ENCODE measurements at places on chromosomes 5 and 9. TPM values are rescaled to one million over a fixed set of nuclear protein-coding genes. Genes with fewer than 3 reads are reported as not detected.

DNA sequence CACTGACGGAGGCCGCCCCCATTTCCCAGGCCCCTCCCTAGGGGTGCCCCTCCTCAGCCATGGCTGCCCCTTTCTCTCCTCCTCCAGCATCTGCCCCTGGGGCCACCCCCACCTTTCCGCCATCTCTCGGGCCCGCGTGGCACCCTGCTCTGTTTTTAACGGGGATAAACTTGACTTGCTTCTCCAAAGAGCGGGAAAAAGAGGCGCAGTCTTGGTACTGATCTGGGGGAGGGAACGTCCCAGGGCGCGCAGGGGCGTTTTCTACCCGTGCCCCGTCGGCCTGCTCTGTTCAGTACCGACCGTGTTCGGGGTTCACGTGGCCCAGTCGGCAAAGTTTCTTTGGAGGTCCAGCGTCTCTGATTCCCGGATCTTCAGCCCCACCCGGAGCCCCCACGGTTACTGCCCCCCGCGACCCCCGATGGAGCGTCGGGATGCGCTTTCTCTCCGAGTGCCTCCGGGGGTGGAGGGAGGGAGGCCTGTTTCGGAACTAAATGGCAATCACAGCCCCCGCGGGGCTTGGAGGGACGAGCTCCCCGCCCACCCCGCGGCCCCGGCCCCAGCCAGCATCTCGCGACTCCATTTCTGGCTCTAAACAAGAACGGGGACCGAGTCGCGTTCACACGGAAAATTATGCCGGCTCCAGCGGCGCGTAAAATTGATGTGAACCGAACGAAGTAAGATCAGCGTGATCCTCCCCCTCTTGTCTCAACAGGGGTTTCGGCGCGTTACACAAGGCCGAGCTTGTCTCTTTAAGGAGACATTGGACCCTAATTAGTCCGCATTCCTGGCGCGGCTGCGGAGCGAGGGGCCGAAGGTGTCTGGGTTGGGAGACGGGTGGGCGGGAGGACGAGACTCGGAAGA is 1.1 kb upstream of the TLE4 start:
- peak; percentile 89 for DNase-seq
- no peaks in the 10 kb centered on the region for H3K27me3 ChIP-seq
- H3K27ac ChIP-seq, result peak overlapping the region; percentile 77
- peaks cover 25% of the 10 kb centered on the region for H3K4me1 ChIP-seq
- H3K36me3 ChIP-seq, result peaks cover 1% of the 10 kb centered on the region
- H3K4me3 ChIP-seq, result no peak overlapping the region

GRCh38 chr9:80926611-80927010 is 762.7 kb downstream of the TLE1 start:
- H3K27me3 ChIP-seq, result no peaks in the 10 kb centered on the region
- H3K4me3 ChIP-seq, result no peak overlapping the region
- H3K27ac ChIP-seq, result no peak overlapping the region
- DNase-seq, result no peak

- no peak for DNase-seq
- H3K27ac ChIP-seq, result peak overlapping the region; percentile 75
- H3K36me3 ChIP-seq, result peaks cover 3% of the 10 kb centered on the region
- H3K4me3 ChIP-seq, result no peak overlapping the region
These were observed 138.9 kb upstream of the PHYKPL start for GRCh38 chr5:178371362-178372111.

DNA sequence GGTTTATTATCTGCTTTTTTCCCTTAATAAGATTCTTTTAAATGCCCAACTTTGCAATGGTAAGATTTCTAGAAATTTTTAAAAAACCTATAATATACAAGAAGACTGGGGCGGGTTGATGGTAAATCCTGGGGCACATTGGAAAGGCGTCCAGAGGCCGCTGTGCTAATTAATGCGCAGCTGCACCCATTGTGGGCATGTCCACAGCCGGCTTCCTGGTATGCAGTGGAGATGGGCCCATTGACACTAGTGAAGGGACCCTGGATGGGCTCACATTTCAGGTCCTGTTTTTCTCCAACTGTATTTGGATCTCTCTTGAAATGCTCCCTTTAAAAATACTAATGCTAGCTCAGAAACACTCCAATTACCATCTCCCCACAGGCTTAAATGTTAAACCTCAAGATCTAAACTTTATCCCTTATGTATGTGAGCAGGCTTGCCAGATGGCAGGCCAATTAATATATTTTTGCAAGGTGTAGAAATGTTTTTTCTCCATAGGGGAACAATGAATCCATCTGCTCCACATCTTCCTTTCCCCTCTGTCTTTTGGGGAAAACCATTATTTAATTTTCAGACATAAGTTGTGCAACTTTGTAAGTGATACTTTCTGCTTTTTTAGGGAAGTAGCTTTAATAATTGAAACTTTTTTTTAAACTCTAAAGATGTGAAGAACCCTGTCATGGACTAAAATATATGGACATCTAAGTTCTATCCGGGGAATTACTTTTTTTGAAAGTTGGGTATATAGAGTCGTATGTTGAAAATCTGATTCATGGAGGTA is 177.3 kb downstream of the CD180 start:
- no peak for DNase-seq
- H3K27me3 ChIP-seq, result no peaks in the 10 kb centered on the region
- no peak overlapping the region for H3K27ac ChIP-seq
- no peak overlapping the region for H3K4me3 ChIP-seq
- H3K4me1 ChIP-seq, result peaks cover 42% of the 10 kb centered on the region
- H3K36me3 ChIP-seq, result no peaks in the 10 kb centered on the region

- no peak overlapping the region for H3K27ac ChIP-seq
- peaks cover 2% of the 10 kb centered on the region for H3K36me3 ChIP-seq
- H3K27me3 ChIP-seq, result no peaks in the 10 kb centered on the region
- H3K4me3 ChIP-seq, result no peak overlapping the region
- peaks cover 7% of the 10 kb centered on the region for H3K4me1 ChIP-seq
- no peak for DNase-seq
These were observed 237.8 kb upstream of the TLE4 start for GRCh38 chr9:79334001-79334400.

DNA sequence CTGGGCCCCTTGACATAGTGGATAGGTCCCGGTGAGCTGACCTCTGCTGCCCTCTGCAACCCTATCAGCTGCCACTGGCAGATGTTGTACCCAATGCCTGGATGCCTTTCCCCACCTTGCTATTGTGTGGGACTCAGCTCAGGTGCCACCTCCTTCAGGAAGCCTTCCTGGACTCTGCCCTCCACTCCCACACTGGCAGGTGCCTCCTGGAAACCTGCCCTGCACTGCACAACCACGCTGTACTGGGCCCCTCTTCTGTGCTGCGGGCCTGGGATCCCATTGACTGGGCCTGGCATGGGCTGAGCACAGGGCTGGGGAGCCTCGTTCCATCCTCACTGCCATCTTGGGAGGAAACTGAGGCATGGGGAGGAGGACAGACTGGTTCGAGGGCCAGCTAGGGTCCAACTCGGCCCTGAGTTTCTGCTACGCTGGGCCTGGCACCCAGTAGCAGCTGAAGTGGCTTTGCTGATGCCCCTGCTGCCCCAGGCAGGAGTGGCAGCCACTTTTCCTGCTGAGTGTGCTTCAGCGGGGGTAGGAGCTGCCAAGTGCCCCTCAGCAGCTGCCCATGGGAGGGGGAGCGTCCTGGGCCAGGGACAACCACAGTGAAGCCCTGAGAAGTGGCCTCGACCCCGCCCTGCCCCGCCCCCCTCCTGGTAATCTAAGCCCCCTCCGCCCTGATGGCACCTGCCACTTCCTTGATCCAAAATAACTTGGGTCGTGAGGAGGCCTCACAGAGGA is 1.3 kb downstream of the AK1 start:
- H3K4me3 ChIP-seq, result peak overlapping the region; percentile 80
- peaks cover 38% of the 10 kb centered on the region for H3K4me1 ChIP-seq
- DNase-seq, result no peak
- H3K27me3 ChIP-seq, result no peaks in the 10 kb centered on the region
- peak overlapping the region; percentile 17 for H3K27ac ChIP-seq

DNA sequence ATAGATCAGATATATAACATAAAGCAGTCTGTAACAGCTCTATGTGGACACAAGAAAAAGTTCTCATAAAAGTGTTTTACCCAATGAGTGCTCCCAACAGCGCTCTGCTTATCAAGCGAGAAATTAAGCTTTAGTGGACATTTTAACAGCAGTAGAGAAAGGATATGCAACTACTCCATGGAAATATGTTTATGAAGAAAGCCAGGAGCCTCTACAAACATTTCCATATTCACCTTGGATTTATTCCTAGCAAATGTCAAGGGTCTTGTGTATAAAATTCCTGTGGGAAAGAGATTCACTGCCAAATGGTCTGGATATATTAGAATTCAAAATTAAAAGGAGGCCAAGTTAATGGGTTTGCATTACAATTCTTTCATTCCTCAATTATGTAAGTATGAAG is 66.5 kb downstream of the DTWD2 start:
- H3K27me3 ChIP-seq, result no peaks in the 10 kb centered on the region
- no peak overlapping the region for H3K4me3 ChIP-seq
- no peak for DNase-seq
- H3K27ac ChIP-seq, result no peak overlapping the region
- peaks cover 3% of the 10 kb centered on the region for H3K36me3 ChIP-seq
- H3K4me1 ChIP-seq, result peaks cover 11% of the 10 kb centered on the region

DNA sequence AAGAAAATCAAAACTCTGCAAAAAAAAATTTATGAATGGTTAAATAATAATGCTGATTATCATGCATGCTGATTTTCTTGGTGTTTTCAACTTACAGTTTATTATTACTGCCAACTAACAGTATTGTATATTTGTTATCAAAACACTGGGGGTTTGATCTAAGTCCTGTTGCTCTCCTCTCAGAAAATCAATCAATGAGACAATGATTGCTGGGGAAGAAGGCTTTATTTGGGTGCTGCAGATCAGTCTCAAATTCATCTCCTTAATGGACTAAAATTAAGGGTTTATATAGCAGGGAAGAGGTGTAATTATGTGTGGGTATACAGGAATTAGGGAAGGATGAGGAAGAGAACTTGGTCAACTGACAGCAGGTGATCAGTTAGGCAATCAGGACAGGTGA is 565.5 kb upstream of the CDH6 start:
- H3K4me3 ChIP-seq, result no peak overlapping the region
- no peaks in the 10 kb centered on the region for H3K4me1 ChIP-seq
- no peak for DNase-seq
- no peaks in the 10 kb centered on the region for H3K27me3 ChIP-seq
- H3K27ac ChIP-seq, result no peak overlapping the region
- H3K36me3 ChIP-seq, result no peaks in the 10 kb centered on the region

DNA sequence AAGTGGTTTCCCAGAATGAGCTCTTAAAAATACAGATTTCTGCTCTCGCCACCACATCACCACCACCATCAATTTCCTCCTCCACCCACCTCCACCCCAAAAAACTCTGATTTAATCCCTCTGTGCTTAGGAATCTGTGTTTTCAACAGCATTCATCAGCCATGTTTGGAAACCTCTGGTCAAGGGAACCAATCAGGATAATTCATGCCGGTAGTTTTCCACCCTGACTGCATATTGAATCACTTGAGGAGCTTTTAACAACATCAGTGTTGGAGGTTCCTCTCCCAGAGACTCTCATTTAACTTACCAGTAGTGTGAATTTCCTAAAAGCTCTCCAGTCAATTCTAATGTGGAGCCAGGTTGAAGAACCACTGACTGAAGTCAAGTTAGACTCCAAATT is 46.0 kb upstream of the DAB2 start:
- H3K27me3 ChIP-seq, result no peaks in the 10 kb centered on the region
- no peaks in the 10 kb centered on the region for H3K36me3 ChIP-seq
- no peak overlapping the region for H3K27ac ChIP-seq
- DNase-seq, result no peak
- peaks cover 43% of the 10 kb centered on the region for H3K4me1 ChIP-seq
- no peak overlapping the region for H3K4me3 ChIP-seq

The FLT4 gene
- total RNA-seq, result 0.29 TPM

The MPDZ gene
- 60.4 TPM for total RNA-seq
